Stimulated activated CD8-positive, alpha-beta memory T cell treated with anti-CD3 and anti-CD28 coated beads, Interleukin-12 subunit alpha, Interleukin-12 subunit beta, amount 100 ng/mL, for 4 hours (primary cell): ENCODE measurements at places on chromosomes 2 and 18.

DNA sequence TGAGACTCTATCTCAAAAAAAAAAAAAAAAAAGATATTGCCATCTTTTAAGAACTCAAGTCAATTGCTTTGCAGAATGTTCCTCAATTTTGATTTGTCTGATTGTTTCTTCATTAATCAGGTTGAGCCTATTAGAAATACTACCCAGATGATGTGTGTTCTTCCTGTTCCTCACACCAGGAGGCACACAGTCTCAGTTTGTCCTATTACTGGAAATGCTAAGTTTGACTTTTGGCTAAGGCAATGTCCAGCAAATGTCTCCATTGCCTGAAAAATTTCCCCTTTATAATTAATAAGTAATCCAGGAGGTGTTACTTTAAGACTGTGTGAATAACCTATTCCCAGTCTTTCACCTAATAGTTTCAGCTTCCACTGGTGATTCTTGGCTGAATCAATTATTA is 28.4 kb downstream of the BOLA3 start:
- DNase-seq, result no peak

DNA sequence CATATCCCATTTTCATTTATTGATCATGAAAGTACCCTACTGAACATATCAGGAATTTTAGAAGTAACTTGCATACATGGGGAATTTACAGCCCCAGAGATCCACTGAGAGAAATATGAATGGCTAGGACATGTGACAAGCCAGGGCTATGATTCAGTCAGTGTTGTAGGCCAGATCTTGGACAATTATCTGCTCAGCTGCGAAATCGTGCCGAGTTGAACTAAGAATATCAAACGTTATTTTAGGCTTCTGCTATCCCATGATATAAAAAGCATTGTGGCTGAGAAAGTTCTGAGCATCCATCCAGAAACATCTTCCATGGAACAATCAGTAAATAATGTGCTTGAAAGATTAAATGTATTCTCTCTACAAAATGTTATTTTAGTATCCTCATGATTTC is 85.7 kb upstream of the UNC80 start:
- no peak for DNase-seq

GRCh38 chr2:222380456-222380855 is 43.9 kb upstream of the SGPP2 start:
- no peak for DNase-seq

- DNase-seq, result no peak
These were observed 886.0 kb upstream of the CHAC2 start for GRCh38 chr2:52881606-52882005.
